ENCODE measurements at places on chromosomes 1 and 21.

DNA sequence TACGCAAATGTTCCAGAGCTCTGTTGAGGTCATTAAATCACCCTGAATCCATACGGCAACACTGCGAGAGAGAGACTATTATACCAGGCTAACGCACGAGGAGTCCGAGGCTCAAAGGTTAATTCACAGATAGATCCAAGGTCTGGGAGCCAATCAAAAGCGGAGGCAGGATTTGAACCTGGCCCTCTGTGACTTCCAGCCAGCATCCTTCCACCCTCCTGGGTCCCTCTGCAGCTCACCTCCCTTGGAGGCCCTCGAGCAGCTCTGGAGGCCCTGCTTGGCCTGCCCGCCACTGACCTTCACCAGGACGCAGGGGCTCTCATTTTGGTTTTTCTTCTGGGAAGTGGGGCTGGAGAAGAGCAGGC is 42.1 kb downstream of the KIAA1614 start:
- DNase-seq = no peak

- no peak for DNase-seq
Observed at GRCh38 chr1:23452011-23452411, 27.5 kb upstream of the TCEA3 start.

GRCh38 chr1:97088391-97088790 is 366.8 kb downstream of the PTBP2 start:
- no peak for DNase-seq

- no peak for DNase-seq
Observed at GRCh38 chr1:225664762-225665161, 11.8 kb upstream of the ENAH start.

- no peak for DNase-seq
Observed at GRCh38 chr1:39139723-39140360, 64.7 kb upstream of the MACF1 start.

DNA sequence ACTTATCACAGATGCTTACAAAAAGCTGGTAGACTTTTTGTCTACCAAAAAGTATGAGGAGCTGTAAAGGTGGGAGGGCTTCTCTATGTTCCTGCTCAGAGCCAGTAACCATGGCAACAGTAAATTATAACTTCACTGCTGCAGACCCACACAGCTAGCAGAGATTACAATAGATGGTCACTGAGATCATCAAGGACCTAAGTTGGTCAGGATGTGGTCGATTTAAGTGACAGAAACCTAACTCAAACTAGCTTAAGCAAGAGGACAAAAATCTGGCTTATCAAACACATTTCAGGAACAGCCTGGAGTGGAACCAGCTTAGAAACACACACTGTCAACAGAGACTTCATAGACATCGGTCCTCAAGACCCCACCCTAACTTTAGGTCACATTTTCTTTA is 113.4 kb upstream of the ATP1A1 start:
- no peak for DNase-seq

GRCh38 chr1:59718064-59718988 is 96.4 kb upstream of the HOOK1 start:
- DNase-seq = no peak

GRCh38 chr1:14303011-14303410 is 295.5 kb upstream of the KAZN start:
- DNase-seq = no peak

DNA sequence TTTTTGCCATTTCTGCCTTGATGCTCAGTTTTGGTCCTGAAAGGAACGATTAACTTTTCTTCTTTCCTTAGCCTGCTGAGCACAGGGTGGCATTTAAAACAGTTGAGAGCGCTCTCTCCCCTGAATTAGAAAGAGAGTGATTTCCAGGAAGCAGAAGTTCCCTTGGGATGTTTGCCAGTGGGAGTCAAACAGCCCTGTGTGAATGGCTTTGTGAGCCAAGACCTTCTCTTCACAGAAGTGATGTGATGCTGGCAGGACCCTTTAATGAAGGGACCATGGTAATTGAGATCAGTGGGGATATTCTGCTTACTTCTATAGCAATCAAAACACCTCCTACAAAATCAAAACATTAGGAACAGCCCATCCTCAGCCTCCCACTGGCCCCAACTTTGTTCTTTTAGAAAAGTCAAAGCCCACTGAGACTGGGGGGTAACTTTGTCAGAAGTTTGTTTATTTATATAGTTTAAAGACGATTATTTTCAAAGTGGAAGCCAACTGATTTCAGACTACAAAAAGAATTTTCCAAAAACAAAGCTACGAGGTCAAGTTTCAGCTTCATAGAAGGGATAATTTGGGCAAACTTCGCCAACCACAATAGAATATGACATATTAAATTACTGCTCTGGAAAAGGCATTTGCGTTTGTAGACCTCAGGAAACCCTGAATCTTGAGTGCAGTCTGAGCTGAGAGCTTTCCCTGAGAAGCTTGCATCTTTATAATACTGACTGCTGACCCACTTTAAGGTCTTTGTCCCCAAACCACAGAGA is 122.7 kb downstream of the GABPA start:
- DNase-seq = no peak

- no peak for DNase-seq
Observed at GRCh38 chr1:206855859-206856258, 9.6 kb upstream of the IL20 start.

DNA sequence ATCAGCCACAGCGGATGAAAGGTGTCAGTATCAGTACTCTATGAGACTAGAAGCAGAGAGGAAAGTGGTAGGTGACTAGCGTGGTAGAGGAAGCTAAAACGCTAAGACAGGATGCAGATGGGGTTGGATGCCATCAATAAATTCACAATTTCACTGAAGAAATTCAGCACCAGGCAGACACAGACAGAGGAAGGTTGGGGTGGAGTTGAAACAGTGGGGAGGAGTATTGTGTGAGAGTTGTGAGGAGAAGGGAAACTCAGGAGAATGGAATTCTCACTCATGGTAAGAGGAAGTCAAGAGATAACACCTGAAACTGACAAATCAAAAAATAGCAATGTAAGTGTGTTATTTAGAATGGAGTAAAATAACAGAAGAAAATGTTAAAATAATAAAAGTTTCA is 208.5 kb upstream of the DAB1 start:
- no peak for DNase-seq

DNA sequence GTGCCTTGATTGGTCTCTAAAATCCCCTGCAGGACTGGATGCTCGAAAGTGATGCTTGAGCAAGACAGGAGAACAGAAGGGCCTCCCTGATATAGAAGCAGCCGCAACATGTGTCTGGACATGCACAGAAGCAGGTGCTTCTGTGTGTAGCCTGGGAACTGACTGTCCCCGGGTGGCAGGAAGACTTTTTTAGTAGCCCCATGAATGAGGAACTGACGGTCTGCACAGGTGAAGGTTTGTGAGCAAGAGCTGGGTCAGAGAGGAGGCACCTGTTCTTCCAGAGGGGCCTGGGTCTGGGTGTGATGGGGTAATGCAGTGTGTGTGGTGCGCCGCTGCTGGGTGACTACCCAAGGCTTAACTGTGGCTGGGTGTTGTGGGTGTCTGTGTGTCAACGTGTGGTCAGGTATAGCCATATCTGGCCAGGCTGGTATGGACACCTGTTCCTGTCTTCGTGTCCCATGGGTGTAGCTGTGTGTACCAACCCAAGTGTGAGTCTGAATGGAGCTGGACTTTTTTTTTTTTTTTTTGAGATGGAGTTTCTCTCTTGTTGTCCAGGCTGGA is 39.1 kb upstream of the FOXO6 start:
- DNase-seq = no peak

Measured in germinal center (tissue), 1 donor.